ENCODE measurements at places on chromosomes 11 and 22. TPM values are rescaled to one million over a fixed set of nuclear protein-coding genes. Genes with fewer than 3 reads are reported as not detected.

The ALDH3B2 gene
- total RNA-seq, result not detected

The CCDC157 gene
- total RNA-seq, result 10.9 TPM

The ESAM gene
- 1.2 TPM for total RNA-seq

- no peaks in the 10 kb centered on the region for H3K4me1 ChIP-seq
- H3K4me3 ChIP-seq, result no peak overlapping the region
- H3K27me3 ChIP-seq, result no peaks in the 10 kb centered on the region
- no peak overlapping the region for H3K27ac ChIP-seq
Measured at GRCh38 chr11:88827018-88827676, 238.6 kb downstream of the GRM5 start.

- H3K27me3 ChIP-seq, result no peaks in the 10 kb centered on the region
- no peak for DNase-seq
- H3K4me3 ChIP-seq, result no peak overlapping the region
- H3K4me1 ChIP-seq, result no peaks in the 10 kb centered on the region
Measured at GRCh38 chr11:26842478-26843282, 120.8 kb upstream of the SLC5A12 start.

Measured in T-cell (primary cell).